GM12892 (cell line): ENCODE measurements at places on chromosomes 11 and 22.

- DNase-seq = no peak
These were observed 54.3 kb downstream of the IGSF9B start for GRCh38 chr11:133902506-133902905.

DNA sequence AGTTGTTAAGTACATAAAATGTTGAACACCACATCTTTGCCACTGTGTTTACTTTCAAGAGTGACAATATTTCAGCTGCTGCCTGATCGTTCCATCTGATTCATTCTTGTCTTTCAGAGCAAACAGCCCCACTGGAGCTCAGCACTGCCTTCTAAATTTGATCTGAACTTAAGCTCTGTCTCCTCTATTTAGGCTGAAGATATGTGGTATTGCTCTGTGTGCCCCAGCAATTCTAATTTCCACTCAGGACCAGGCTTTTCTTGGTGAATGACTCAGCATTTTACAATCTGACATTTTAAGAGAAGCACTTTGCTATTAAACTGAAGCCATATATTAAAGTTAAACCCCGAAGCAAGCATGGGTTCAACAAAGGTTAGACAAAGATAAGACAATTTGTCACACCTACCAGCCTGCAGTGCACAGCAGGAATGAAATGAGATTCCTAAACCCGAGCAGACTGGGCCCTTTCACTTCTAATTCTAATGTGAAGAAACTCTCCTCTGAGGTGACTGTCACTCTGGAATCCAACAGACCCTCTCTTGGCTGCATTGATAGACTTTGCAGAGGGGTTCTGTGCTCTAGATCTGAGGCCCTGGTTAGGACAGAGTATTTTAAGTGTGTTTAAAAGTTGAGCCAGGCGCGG lies 41.7 kb upstream of the PLET1 start:
- no peak for DNase-seq

DNA sequence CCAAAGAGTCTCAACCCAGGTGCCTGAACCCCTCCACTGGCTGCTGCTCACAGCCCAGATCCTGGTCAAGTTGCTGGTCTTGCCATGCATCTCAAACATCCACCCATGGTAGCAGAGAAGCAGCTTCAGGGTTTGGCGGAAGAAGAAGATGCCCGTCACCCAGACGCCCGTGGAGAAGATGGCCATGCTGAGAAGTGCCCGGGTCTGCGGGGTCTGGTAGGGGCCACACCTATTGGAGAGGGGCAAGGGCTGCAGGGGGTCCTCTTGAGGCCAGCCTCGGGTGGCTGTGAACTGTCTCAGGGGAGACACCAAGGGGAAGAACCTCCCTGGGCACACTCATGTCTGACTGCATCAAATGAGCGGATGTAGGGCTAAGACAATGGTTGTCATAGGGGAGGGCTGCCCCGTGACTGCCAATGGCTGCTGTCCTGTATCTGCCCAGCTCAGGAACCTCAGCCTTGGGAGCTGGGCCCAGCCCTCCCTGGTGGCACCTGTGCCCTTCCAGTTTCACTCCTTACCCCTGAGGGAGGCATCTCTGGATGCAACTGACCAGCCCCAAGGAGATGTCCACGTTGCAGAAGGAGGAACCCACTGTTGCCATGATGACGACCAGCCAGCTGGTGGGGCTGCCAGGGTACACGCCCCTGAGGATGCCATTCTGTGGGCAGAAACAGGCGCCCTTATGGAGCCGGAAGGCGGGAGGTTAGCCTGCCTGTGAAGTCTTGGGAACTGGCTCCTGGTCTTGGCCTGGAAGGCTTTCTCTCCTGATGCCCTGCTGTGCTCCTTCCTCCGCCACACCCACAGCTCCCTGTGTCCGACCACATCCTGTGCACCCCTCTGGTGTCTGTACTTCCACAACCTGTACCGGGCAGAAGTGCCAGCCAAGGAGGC lies 1.2 kb downstream of the CPT1B start:
- no peak for DNase-seq

GRCh38 chr11:726278-727220 lies 20.5 kb downstream of the EPS8L2 start:
- DNase-seq = peak; percentile 72

DNA sequence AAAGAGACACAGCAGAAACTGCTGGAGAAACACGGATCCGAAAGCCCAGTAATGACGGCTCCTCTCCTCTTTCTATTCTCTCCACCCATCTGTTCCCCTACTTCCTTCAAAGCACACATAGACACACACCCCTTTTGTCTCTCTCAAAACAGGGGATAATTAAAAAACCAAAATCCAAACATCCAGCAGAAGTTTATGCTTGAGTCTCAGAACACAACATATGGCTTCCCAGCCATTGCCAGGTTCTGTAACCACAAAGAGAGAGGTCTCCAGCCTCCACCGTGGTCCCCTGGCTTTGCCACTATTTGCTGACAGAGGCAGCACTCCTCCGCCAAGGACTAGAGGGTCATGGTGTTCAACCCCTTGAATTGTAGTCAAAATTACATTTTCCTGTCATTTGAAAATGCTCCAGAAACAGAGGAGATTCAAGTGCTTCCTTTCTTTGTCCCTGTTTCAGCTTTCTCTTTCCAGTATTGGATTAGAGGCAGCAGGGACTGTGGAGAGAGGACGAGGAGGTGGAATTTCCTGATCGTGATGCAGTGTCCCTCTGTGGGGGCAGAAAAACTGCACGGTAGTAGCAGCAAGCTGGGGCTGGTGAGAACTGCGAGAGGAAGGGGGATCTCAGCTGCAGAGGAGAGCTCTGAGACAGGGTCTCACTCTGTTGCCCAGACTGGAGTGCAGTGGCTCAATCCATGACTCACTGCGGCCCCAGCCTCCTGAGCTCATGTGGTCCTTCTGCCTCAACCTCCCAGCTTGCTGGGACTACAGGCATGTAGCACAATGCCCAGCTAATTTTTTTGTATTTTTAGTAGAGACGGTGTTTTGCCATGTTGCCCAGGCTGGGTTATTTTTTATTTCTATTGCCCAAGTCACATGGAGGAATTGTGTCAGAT lies 60.3 kb downstream of the UBASH3B start:
- DNase-seq = no peak

- no peak for DNase-seq
These were observed 7.5 kb downstream of the MALAT1 start for GRCh38 chr11:65506290-65506771.

DNA sequence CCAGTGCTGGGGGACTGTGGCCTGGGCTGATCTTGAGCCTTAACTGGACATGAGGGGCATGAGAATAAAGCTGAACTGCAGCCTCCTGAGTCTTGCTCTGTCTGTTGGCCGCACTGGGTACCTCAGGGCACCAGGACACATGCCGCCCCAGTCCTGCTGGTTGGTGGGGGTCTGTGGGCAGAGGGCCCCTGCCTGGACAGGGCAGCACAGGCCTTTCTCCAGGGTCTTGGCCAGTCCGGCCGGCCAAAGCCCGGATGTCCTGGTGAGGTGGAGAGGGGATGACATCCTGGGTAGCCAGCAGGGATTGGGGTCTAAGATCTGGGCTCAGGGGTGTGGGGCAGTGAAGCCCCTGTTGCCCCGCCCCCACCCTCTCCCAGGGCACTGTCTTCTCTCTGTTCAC lies 1.5 kb upstream of the RPS6KA4 start:
- no peak for DNase-seq

- DNase-seq = peak; percentile 48
These were observed 66.5 kb upstream of the CLMP start for GRCh38 chr11:123261345-123262106.

GRCh38 chr11:110027627-110028371 lies 65.4 kb upstream of the ZC3H12C start:
- DNase-seq = no peak

- no peak for DNase-seq
These were observed 34.8 kb upstream of the PSMA1 start for GRCh38 chr11:14554959-14555358.

DNA sequence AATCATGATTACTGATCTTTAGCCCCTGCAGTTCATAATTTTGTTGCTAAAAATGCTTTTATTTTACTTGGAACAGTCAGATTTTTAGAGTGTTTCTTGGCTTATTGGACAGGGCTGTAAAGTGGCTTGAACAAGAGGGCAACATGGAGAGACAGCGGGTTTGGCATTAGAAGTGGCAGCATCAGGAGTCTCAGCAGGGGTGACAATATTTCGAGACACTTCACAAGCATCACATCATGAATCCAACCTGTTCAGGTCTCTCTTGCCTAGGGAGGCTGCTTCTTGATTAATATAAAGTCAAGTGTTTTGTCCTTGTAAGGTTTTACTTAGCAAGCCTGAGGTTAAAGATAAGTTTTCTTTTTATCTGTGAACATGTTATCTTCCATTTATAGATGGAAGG lies 2249.5 kb downstream of the LRRC4C start:
- no peak for DNase-seq

GRCh38 chr22:50425179-50425916 lies 49.5 kb downstream of the SBF1 start:
- DNase-seq = no peak

DNA sequence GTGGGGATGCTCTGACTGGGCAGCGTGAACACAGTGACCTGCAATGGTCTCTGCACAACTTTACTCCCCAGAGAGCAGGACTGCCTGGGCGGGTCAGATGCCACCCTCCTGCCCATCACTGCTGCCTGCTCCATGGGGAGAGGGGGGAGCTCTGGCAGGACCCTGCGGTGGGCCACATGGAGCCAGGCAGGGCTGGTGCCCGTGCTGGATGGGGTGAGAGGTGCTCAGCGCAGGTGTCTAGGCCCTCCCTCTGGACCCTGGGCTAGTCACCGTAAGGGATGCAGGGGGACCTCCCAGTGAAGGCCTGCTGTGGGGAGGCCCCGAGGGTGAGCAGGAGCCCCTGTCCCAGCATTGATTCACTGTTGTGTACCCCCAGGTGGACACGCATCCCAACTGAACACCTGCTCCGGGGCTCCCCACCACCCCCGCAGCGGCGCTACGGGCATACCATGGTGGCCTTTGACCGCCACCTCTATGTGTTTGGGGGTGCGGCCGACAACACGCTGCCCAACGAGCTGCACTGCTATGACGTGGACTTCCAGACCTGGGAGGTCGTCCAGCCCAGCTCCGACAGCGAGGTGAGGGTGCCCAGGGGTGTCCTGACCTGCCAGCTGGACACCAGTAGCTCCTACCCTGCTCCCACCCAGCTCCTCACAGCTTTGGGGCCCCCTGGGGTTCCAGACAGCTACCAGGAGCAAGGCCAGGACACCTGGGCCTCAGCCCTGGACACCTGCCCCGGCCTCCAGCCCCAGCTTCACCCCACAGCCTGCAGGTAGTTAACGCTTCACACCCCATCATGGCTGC lies 9.4 kb downstream of the LZTR1 start:
- no peak for DNase-seq

- no peak for DNase-seq
These were observed 15.3 kb downstream of the RCOR2 start for GRCh38 chr11:63901660-63902059.

DNA sequence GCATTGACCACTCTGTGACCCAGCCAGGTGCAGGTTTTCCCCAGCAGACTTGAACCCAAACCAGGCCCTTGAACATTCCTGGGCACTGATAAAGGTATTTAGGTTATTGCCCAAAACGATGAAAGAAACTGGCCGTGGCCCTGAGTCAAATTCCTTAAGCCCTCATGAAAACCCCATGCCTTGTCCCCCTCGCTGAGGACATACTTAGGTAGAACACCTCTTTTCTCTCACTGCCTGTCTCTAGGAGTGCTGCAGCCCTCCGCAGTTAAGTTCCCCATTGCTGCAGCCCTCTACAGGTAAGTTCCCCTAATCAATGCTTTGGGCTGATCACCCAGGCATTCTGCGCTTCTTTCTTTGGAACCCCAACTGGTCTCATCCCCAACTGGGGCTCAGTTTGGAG lies 961.6 kb downstream of the TBC1D22A start:
- no peak for DNase-seq

- DNase-seq = no peak
These were observed 42.9 kb upstream of the DEPDC7 start for GRCh38 chr11:32972781-32973180.

DNA sequence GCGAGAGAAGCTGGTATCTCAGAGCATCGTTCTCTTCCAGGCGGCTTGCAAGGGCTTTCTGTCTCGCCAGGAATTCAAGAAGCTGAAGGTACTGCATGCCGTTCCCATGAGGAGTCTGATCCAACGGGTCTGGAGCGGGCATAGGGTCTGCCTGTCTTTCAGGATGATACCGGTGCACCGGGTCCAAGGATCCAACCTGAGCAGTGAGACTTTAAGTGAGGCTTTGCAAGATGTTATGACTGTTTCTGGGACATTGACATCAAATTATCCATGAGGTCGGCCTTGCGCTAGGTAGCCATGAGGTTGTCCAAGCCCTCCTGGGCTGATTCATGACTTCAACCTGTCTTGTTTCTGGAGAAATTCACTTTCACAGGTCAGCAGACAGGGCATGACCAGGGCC lies 132.3 kb downstream of the MYO18B start:
- DNase-seq = no peak

GRCh38 chr11:8389029-8389996 lies 125.6 kb upstream of the LMO1 start:
- DNase-seq = no peak

DNA sequence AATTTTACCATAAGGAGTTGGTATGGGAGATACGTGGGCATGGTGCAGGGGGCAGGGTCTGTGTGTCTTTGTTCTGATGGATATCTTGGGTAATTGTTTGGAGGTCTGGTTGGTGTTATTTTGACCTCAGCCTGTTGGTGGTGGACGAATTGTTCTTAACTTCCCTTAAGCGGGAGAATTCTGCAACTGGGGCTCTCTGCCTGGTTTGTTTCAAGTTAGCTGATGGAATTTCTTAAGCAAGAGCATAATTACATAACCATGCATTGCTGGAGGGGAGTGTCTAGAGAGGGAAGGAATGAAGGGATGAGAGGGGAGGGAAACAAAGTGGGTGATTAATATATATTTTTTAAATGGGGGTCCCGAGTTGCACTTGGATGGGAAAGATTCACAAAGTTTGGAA lies 908.5 kb upstream of the RAG2 start:
- DNase-seq = no peak

GRCh38 chr11:133803026-133803425 lies 42.3 kb downstream of the SPATA19 start:
- no peak for DNase-seq
